Posterior cingulate gyrus (tissue), 11 donors: ENCODE measurements at places on chromosomes 5 and 9.

- no peak for DNase-seq
Observed at GRCh38 chr9:130118841-130119518, 53.2 kb upstream of the NCS1 start.

- DNase-seq: no peak
Observed at GRCh38 chr9:101693546-101694336, 44.7 kb downstream of the GRIN3A start.

DNA sequence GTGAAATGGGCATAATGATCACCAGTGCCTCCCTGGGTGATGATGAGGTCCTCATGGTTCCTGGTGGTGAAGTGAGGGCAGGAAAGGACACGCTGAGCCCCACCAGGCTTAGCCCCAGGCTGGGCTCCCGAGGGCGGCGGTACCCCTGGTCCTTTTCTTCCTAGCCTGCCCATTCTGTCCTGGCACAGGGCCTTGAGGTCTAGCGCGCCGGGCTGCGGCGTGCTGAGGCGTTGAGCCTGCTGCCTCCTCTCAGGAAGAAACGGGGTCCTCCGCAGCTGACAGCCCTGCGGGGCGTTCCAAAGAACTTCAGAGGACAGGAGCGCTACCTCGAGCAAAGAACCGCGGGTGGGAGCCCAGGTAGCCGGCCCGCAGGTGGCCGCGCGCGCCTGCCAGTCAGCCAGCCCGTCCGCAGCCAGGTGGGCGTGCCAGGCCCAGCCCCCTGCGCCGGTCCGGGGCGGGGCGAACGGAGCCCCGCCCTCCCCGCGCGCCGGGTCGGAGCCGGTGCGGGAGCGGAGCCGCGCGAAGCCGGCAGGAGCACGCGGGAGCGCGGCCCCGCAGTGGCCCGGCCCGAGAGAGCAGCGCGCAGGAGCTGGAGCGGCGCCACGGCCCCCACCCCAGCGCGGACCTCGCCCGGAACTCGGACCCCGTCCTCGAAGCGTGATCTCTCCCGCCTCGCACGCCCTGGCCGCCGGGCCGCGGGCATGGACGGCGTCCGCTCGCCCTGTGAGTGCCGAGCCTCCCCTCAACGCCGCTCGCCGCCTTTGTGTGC, at the start of gene WNK2:
Gene WNK2 (plus strand): TSS at position 477 of the 769 bp plus-strand sequence. CDS start 791 bp downstream, outside the sequence.
- DNase-seq: peak; percentile 52

DNA sequence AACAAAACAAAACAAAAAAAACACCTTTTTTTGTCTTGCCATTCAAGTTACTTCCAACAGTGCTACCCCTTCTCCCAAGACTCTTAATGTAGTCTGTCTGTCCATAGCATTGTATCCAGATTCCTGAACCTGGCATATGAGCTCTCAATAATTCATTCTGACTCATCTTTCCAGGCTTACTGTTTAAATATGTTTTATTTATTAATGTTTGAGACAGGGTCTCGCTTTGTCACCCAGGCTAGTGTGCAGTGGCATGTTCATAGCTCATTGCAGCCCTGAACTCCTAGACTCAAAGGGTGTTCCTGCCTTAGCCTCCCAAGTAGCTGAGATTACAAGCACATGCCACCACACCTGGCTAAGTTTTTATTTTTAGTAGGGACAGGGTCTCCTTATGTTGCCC, 208.0 kb upstream of the DMRT1 start:
- no peak for DNase-seq

GRCh38 chr5:175773534-175774070, 97.8 kb upstream of the CPLX2 start:
- DNase-seq: no peak

DNA sequence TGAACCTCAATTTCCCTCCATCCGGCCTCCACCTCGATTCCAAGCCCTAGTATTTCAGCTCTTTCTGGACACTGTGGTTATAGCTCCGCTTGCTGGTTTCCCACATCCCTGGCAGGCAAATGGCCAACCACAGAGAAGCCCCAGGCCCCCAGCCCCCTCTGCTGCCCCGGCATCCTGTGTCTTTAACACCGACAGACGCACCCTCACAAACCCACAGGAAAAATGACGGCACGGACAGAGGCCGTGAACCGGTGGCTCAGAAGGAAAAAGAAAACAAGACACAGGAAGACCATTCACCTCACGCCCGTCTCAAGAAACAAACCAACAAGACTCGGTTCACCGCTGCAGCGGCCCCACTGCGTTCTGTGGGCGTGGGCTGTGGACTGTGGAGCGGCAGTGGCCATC, 1.5 kb upstream of the CLIC3 start:
- DNase-seq: no peak

DNA sequence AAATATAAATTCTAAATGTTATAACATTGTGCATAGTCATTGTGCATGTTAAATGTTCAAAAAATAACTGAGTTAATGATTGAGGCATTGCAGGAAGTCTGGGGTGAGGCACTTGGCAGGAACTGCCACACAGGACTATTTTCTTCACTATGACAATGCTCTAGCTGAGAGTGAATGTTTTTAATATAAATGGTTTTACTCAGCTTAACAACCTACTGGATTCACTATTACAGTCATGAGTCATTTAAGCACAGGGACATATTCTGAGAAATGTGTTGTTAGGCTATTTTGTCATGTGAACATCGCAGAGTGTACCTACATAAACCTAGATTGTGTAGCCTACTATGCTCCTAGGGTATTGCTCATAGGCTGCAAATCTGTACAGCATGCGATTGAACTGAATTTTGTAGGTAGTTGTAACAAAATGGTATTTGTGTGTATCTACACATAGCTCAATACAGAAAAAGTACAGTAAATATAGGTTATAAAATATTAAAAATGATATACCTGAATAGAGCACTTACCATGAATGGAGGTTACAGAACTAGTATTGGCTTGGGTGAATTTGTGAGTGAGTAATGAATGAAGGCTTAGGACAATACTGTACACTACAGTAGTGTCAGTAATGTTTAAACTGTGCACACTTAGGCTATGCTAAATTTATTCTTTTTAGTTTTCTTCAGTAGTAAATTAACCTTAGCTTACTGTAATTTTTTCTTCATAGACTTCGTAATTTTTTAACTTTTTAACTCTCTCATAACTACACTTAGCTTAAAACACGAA, 346.1 kb upstream of the PTGER4 start:
- no peak for DNase-seq

DNA sequence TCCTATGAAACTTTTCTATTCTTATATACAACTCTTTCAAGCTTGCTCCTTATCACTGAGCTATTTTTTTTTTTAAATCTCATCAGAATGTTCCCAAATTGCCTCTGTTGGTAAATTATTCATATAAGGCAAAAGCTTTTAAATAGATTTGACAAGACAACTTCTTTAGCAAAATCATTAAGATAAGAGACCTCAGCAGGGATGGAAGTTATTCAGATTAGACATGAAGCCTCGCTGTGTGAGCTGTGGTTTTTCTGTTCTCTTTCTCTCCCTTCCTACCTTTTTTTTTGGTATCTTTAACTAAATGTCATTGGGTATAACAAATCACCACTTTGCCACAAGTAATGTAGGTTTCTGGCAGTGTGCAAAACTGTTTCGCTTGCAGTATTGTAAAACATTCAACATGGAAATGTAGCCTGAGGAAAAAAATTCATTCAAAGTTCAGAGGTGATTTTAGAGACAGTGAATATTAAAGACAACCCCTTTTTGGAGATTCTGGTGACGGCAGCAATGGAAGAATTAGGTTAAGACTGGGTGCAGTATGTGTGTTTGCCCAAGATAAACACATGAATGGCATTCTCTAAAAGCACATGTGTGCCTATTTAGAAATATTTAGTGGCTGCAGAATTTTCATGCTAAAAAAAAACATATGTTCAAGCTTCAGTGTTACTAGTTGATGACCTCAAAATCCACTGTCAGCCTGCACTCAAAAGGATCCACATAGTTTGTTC, 467.1 kb downstream of the ZNF608 start:
- DNase-seq: no peak

- no peak for DNase-seq
Observed at GRCh38 chr9:109421026-109421970, 76.8 kb downstream of the PTPN3 start.

- no peak for DNase-seq
Observed at GRCh38 chr5:160460377-160461049, 38.9 kb downstream of the PTTG1 start.

DNA sequence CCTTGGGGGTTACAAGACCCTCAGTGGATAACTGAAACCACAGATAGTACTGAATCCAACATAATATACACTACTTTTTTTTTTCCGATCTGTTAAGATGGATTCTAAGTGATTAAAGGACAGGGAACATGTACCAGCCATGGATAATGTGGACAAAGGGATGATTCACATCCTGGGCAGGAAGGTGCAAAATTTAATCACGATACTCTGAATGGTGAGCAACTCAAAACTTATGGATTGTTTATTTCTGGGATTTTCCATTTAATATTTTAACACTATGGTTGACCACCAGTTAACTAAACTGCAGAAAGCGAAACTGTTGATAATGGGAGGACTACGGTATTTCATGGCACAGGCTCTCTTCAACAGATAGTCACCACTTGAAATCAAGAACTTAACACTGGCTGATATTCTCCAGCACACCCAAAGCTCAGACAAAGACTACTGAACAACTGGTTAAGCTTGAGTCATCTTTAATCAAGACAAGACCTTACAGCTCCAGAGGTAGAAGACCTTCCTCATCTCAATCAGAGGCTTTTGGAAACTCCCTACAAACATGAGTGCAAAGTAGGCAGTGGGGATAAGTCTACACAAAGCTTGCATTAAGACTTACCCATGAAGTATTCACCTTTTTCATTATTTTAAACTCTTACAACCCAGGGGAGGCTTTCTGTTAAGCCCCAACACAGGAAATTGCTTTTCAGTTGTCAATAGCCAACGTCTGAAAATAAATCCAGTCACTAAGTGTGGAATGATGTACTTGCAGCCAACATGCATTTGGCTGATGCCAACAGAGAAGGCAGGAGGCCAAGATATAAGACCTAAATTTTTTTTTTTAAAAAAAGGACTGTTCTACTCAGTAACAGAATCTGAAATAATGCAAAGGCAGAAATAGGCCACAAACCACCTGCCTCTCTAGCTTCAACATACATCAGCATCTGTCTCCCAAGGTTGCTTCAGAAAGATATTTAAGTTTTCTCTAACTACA, 78.7 kb downstream of the ELAVL2 start:
- no peak for DNase-seq

- DNase-seq: no peak
Observed at GRCh38 chr5:86565197-86565789, 52.4 kb upstream of the COX7C start.

- DNase-seq: no peak
Observed at GRCh38 chr5:68315679-68316271, 100.2 kb downstream of the PIK3R1 start.

- no peak for DNase-seq
Observed at GRCh38 chr5:1926071-1926440, 43.3 kb upstream of the IRX4 start.

DNA sequence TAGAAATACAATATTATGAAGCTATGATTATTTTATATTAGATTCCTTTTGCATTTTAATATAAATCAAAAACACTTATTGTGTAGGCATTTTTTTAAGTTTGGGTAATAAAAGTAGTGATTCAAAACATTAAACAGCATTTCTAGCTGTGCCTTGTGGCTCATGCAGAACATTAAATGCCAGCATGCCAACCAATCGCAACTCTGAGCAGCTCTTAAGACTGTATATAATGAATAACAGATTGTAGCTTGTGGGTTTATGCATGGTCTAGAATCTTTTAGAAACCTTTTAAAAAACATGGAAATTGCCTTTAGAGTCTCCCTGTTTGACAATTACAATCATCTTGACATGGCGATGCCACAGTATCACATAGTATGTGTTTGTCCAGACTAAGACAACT, 903.8 kb downstream of the EFNA5 start:
- no peak for DNase-seq

DNA sequence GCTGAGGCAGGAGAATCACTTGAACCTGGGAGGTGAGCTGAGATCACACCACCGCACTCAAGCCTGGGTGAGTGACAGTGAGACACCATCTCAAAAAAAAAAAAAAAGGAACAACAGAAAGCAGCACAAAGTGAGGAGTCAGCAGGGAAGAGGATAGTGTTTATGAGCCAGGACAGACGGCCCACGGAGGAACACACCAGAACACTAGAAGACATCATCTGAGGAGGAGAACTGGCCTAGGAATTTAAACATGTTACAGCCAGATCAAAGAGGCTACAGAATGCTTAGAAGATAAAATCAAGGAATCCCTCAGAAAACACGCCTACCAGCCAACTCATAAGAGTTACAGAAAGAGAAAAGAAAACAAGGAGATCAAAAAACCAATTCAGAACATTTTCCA, 12.2 kb downstream of the UBAC1 start:
- DNase-seq: no peak

DNA sequence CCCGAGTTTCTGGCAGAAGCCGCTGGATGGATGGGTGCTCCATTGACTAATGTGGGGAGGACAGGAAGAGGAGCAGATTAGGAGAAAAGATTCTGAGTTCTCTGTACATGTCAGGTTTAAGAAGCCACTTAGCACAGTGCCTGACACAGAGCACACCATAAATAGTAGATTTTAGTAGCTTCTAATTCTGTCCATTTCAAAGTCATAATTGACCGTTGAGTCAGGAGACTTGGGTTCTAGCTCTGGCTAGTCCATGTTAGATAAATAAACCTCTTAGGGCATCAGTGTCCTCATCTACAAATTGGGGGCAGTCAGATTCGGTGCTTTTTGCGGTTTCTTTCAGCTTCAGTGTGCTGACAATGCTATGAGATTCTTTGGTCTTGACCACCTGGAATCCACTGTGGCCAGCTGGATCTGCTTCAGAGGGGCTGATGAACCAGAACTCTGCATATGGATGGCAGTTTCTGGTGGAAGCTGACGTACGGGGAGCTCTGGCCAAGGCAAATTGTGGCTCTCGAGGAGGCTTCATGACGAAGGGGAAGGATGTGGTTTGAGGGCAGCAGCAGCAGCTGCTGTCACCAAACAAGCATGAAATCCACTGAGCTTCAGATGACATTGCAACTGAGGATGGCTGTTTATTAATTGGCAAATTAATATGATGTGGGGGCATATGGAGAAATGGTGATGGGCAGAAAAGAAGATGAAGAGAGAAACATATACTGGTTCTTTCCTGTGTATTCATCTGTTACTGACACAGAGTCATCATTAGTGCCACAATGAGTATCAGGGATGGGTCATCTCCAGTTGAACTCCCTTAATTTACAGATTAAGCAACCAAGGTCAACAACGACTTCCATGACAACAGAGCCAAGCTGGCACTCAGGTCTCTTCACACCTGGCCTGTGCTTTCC, 134.4 kb downstream of the AOPEP start:
- DNase-seq: no peak

GRCh38 chr9:76441551-76442322, 17.2 kb upstream of the GCNT1 start:
- DNase-seq: no peak

- DNase-seq: no peak
Observed at GRCh38 chr9:456365-456764, 241.7 kb downstream of the DOCK8 start.
